ENCODE measurements at places on chromosomes 7 and 10.

- DNase-seq: no peak
Measured at GRCh38 chr10:79387466-79387973, 40.3 kb downstream of the PPIF start.

GRCh38 chr7:98774884-98775283, 94.9 kb downstream of the TMEM130 start:
- no peak for DNase-seq

- no peak for DNase-seq
Measured at GRCh38 chr10:119190353-119190752, 11.7 kb upstream of the PRDX3 start.

DNA sequence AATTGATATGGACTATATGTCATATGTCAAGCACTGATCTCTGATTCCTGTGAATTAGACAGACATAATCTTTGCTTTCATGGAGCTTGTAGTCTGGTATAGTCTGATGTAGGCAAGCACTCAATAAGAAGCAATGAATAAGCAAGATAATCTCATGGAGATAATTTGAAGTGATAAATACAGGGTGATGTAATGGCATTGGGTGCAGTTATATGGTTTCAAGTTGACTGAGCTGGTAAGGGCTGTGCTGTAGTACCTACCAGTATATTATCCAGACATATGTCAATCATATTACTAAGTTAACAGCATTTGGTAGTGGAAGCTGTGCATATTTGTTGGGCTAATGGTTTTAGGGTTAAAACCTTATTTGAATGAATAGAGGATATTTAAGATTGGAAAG, 117.5 kb upstream of the PRPS1L1 start:
- DNase-seq: no peak

DNA sequence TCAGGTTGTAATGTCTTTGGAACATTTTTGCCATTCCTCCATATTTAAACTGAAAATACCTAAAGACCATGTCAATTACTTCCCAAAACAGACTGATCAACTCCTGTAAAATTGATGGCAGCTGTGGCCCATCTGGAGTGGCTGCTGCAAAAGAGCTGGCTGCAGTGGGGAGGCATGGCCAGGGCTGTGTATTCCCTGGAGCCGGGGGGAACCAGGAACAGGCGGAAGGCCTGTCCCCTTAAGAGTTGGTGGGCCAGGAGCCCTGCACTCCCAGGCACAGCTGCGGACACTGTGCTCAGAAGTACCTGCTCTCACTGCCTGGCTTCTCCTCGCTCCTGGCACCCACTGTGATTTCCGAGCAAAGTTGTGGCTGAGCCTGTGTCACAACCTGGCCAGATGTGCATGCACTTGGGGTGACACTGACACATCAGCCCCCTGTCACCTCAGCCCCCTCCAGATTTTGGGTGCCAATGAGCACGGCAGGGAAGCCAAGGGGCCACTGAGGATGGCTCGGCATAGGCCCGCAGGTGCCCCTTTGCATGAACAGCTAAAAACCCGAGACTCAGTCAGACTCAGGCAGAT, 116.1 kb downstream of the DGKB start:
- DNase-seq: no peak

DNA sequence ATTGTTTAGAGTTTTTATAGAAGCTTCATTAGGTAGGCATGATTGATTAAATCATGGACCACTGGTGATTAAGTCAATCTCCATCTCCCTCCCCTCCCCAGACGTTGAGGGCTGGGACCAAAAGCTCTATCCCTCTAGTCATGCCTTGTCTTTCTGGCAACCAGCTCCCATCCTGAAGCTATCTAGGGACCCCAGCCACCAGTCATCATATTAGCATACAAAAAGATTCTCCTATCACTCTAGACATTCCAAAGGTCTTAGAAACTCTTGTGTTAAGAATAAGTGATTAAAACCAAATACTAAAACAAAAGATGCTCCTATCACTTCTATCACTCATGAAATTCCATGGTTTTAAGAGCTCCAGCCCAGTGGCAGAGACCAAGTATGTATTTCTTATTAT, 178.2 kb downstream of the RAPGEF5 start:
- DNase-seq: no peak

DNA sequence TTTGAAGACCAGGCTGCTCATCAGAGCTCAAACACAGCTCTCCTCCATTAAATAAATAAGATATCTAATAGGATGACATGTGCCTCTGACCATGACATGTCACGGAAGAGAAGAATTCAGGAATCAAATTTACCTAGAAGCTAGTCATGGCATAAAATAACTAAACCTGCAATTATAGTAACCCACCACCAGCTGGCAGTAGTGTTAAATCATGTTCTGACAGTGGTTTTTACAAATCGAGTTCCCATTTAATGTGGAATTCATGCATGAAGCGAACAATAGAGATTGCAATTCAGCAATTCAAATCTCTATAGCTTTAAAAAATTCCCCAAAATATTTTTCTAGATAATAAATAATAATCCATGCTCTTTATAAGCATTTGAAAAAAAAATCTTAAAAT, 74.6 kb upstream of the IKZF1 start:
- no peak for DNase-seq

- no peak for DNase-seq
Measured at GRCh38 chr7:157686285-157686894, 349.6 kb downstream of the DNAJB6 start.

DNA sequence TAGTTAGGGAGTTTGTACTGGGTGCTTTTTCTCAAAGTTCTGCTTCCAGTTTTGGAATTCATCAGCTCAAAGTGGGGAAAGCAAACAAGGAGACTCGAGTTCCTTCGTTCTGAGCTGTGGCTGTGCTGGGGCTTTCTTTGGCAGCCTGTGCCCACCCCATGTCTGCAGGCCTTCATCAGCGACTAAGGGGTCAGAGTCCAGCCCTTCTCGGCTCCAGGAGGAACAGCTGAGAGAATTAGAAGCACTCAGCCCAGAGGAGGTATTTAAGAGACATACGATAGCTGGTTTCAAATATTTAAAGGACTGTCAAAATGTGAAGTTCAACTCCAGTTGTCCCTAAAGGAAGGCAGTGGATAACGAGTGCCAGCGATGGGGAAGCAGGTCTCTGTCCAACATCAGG, 41.3 kb downstream of the SH3PXD2A start:
- DNase-seq: no peak

- DNase-seq: no peak
Measured at GRCh38 chr7:140358412-140359051, 39.8 kb downstream of the SLC37A3 start.

DNA sequence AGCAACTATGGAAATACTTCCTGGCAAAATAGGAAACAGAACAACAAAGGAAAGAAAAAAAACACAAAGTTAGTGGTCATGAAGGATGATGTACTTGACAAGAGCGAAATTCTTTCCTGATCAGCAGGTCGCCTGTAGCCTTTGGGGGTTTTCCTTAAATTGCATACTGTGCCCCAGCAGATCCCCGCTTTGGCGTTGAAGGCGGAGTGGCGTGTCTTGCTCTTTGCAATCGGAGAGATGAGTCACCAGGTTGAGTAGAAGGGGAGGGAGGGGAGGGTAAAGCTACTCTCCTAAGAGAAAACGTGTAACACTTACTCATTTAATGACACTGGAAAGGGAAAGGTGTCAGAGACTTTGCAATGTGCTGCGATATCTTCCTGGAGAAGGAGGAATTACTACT, 587.2 kb downstream of the SORCS1 start:
- DNase-seq: no peak
